ENCODE measurements at places on chromosomes 2 and 18.

DNA sequence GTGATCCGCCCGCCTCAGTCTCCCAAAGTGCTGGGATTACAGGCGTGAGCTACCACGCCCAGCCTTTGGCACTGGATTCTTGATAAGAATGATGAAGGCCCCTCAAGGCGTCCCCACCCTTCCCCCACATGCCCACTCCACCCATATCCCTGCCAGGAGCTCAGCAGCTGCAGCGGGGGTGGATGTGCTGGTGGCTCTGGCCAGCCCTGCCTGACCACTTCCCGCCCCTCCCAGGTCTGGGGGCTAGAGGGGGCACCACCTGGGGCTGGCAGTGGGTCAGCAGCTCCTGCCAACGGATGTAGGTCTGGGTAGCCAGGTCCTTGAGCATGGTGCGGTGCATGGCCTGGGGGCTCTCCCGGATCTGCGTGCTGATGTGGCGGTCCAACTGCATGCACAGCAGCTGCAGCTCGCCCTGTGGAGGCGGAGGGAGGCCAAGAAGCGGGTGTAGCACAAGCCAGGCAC is 7.8 kb upstream of the SEMA4C start:
- no peak for DNase-seq

GRCh38 chr2:41873102-41874031 is 174.5 kb upstream of the PKDCC start:
- no peak for DNase-seq

GRCh38 chr2:135245071-135245470 is 193.0 kb downstream of the RAB3GAP1 start:
- DNase-seq, result no peak

DNA sequence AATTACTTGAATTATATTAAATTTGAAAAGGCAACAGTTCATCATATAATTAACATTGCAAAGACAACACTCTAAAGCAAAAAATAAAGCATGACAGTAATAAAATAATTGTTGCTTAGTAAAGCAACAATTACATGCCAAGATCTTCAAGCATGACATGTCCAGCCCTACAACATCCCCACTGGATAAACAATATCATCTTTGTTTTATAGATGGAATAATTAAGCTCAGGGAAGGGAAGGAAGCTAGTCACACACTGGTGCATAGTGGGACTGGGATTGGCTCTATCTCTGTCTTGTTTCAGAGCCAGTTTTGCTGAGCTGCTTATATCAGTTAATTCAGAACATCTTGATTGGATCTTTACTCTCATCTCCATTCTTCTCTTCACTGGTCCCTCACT is 49.9 kb upstream of the PARD3B start:
- DNase-seq, result no peak

DNA sequence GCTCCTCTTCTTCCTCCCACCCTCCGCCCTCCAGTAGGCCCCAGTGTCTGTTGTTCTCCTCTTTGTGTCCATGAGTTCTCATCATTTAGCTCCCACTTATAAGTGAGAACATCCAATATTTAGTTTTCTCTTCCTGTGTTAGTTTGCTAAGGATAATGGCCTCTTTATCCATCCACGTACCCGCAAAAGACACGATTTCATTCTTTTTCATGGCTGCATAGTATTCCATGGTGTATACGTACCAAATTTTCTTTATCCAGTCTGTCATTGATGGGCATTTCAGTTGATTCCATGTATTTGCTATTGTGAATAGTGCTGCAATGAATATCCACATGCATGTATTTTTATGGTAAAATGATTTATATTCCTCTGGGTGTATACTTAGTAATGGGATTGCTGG is 82.2 kb downstream of the COPS8 start:
- no peak for DNase-seq

GRCh38 chr2:11103984-11104793 is 51.1 kb upstream of the SLC66A3 start:
- DNase-seq, result peak; percentile 64

DNA sequence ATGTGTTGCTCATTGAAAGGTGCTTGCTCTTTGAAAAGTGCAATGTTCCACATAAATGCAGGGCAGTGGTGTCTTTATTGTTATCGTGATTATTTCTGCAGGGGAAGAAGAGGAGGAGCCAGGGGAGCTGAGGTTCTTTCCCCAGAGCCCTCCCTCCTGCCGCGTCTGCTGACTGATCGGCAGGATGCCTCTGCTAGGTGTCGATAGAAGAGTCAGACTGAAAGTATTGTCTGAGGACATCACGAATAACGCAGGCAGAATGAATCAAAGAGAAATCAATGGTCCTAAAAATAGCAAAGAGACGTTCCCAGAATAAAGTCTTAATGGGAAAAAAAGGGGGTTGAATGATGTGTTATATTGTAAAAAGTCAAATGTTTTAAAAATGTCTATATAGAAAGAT is 47.4 kb upstream of the SIX3 start:
- no peak for DNase-seq

DNA sequence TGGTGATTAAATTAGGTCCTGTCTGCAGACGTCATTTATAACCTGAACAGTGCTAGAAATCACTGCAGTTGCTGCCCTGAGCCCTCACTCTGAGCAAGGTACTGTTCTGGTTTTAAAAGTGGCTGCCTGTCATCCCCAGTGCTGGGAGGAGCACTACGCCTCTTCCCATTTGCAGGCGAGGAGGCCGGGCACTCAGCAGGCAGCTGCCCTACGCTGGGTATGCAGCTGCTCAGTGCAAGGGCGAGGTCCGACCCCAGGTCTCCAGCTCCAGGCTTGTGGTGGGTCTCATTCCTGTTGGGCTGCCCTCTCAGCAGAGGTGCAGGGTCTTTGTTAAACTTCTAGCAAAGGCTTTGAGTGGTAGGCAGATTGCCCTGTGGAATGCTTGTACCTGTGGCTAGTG is 15.7 kb downstream of the CNDP2 start:
- no peak for DNase-seq

DNA sequence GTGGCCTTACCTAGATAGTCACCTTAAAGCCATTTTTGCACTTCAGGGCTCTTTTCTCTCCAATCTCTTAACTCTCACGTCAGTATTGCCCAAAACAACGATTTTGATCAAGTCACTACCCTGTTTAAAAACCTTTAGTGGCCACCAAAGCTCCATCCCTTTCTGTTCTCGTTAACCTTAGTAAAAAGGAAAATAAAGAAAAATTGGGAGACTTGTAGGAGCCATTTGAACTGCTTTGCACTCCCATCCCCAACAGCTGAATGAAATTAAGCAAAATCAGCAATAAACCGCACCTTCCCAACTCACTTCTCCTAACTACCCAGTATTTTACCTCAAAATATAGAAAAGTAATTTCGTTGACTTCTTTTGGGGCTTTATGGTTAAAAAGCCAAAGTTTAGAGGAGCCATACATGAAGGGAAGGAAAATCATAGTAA is 686 bp upstream of the ARL5A start:
- DNase-seq, result no peak

Measured in stimulated activated naive CD4-positive, alpha-beta T cell treated with Interleukin-2 at 50 U/mL for 16 hours (primary cell).